ENCODE measurements at places on chromosomes 5 and 9.

GRCh38 chr5:116449458-116449857 lies 125.2 kb downstream of the SEMA6A start:
- no peak for DNase-seq

GRCh38 chr9:35656831-35657545 lies 831 bp downstream of the RMRP start:
- DNase-seq: no peak

DNA sequence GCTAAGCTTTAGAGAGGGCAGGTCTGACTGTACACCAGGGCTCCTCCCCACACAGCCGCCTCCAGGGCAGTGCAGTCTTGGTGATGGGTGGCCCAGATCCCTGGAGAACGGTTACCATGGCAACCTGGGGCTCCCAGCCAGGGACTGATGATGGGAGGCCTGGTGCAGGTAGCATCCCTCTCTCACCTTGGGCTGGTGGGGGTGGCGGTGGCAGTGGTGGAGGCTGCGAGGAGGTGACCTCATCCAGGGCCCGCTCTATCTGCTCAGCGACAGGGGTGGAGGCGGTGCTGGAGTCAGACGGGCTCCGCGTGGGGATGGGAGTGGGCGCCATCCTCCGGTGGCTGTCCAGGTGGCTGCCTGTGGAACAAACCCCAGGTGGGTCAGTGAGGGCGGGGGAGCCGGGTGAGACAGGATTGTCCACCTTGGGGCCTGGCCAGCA lies 12.3 kb downstream of the PRR7 start:
- DNase-seq: no peak

GRCh38 chr5:93845376-93845775 lies 104.0 kb upstream of the POU5F2 start:
- no peak for DNase-seq

GRCh38 chr5:51271261-51271660 lies 112.0 kb upstream of the ISL1 start:
- no peak for DNase-seq

DNA sequence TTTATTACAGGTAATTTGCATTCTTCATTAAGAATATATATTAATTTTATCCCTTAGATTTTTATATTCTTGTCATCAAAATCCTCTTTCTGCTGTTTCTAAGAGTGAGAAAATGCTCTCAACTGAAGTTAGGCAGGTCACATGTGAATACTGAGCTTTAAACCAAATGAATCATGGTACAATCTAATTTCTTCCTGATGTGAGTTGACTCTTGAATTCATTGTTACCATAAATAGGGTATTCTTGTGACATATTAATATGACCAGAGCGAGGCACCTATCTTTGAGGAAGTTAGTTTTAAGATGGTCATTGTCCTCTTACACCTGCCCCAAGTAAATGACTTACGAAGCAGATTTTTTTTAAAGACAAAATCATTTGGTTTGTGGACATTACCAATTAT lies 17.4 kb downstream of the C9orf85 start:
- no peak for DNase-seq

- DNase-seq: no peak
These were observed 72.0 kb downstream of the SEMA6A start for GRCh38 chr5:116502616-116503015.

GRCh38 chr9:133715866-133716563 lies 22.1 kb downstream of the SARDH start:
- no peak for DNase-seq

DNA sequence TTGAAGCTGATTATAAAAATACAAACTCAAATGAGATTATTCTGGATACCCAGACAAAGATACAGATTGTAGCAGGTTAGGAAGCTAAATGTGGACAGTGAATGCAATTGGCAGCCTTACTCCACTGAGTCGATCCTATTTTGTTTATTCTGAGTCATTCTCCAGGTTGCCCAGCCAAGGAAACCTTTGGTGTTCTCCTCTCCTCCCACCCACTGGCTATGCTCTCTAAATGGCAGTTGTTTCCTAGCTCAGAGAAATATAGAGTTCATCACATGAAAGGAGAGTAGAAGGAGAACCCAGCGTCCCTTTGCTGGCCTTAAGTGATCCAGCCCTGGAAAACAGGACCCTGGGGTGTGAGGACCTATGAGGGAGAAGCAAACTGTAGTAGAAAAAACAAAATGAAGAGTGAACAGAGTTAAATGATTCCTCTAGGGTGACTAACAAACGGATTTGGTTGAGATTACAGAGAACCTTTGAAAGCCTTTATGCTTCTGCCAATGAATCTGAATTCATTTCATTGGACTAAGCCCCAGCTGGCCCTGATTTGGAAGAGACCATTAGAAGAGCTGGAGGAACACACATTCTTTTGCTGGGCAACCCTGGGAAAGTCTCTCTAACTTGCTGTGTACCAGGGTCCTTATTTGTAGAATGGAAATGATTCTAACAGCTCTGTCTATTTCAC lies 95.1 kb downstream of the BRINP1 start:
- DNase-seq: no peak

- DNase-seq: no peak
These were observed 553.8 kb upstream of the CDH9 start for GRCh38 chr5:27592231-27592630.

DNA sequence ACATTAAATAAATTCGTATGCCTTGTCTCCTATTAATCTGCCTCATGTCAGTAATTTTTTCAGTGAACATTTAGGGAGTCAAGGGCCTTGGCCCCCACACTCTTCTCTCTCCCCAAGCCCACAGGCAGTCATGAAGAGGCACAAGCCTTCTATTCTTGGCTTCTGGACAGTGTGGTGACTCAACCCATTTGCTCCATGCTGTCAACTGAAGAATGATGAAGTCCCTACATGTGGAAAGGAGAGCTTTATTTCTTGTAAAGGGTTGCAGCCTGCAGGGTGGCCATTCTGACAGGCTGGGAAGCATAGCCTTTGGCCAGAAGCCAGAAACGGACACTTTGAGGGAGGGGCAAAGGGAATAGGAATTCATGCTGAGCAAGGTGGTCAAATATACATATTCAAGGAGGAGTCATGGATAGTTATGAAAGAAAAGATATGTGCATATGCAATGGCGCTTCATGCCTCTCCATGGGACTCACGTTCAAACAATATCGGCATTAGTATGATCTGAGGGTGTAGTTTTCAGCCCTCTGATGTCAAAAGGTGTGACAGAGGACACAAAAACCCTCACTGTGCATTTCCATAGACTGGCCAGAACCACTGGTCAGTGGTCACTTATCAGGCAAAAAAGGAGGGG lies 31.3 kb downstream of the ANKRA2 start:
- no peak for DNase-seq

GRCh38 chr9:131271506-131271931 lies 4.8 kb downstream of the FAM78A start:
- DNase-seq: no peak

GRCh38 chr5:14495301-14495700 lies 86.3 kb upstream of the OTULINL start:
- DNase-seq: no peak

- DNase-seq: no peak
These were observed 21.3 kb upstream of the GLRX start for GRCh38 chr5:95843733-95844223.

- no peak for DNase-seq
These were observed 88.9 kb downstream of the SNCAIP start for GRCh38 chr5:122400938-122401337.

DNA sequence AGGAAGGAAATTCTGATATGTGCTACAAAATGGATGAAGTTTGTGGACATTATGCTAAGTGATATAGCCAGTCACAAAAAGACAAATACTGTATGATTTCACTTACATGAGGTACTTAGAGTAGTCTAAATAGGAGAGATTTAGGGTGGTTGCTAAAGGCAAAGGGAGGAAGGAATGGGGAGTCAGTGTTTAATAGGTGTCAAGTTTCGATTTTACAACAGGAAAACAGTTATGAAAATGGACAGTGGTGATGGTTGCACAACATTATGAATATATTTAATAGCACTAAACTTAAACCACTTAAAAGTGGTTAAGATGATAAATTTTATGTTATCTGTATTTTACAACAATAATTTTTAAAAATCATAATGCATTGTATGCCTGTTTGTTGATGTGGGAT lies 40.4 kb upstream of the ECM2 start:
- no peak for DNase-seq

DNA sequence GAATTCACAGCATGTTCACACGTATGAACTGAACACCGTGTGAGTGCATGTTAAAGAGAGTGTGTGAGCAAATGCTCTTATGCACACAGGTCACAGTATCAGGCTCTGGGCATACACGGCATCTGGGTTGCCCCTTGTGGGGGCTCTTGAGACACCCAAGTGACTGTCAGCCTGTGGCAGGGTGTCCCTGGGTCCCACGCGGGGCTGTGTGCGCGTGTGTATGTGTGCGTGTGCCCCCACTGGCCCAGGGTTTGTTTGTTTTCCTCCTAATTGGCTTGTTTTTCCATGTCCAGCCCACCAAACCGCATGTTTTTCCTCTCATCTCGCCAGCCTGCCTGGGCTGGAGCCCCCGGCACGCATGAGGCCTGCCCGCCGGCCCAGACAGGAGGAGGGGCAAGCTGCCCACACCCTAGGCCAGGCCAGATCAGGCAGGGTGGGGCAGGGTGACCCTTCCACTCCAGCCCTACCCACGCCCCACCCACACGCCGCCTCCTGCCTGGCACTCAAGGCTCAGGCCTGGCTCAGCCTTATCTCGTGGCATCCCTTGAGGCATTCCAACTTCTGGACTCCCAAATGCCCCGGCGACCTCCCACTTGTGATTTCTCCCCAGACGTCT lies 28.8 kb downstream of the CNTFR start:
- no peak for DNase-seq

GRCh38 chr5:176624938-176625337 lies 5.4 kb downstream of the SNCB start:
- no peak for DNase-seq

GRCh38 chr9:92517046-92517445 lies 18.7 kb downstream of the ECM2 start:
- no peak for DNase-seq

DNA sequence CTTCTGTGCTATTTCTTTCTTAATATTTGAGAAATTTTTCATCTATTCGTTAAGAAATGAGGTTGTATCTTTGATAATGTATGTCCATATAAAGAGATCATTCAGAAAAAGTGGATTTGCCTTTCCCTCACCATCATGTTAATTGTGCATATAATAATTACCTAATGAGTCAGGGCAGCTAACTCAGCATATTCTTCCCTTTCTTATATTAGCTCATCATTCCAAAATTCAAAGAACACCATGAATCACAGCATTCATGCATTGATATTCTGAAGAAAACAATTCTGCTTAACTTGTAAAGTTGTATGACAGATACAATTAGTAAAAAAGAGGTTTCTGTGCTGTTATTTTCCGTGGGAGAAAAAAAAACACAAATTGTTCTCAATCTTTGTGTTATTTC lies 630.6 kb downstream of the TLE1 start:
- no peak for DNase-seq

DNA sequence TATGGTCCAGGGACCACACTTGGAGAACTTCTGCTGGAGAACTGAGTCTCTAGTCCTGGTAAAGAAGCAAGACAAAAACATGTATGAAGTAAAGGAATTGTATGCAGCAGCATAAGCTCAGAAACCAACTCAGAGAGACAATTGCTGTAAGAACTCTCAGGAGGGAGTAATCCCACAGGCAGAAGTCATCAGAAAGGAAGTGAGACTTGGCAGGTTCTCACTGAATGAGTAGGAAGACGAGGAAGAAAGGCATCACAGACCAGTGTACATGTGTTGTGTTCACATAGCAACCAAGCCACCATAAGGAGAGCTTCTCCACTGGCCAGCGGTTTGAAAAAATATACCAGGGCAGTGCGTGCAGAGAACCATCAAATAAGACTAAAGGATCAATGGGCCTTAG lies 57.9 kb upstream of the FST start:
- DNase-seq: no peak

DNA sequence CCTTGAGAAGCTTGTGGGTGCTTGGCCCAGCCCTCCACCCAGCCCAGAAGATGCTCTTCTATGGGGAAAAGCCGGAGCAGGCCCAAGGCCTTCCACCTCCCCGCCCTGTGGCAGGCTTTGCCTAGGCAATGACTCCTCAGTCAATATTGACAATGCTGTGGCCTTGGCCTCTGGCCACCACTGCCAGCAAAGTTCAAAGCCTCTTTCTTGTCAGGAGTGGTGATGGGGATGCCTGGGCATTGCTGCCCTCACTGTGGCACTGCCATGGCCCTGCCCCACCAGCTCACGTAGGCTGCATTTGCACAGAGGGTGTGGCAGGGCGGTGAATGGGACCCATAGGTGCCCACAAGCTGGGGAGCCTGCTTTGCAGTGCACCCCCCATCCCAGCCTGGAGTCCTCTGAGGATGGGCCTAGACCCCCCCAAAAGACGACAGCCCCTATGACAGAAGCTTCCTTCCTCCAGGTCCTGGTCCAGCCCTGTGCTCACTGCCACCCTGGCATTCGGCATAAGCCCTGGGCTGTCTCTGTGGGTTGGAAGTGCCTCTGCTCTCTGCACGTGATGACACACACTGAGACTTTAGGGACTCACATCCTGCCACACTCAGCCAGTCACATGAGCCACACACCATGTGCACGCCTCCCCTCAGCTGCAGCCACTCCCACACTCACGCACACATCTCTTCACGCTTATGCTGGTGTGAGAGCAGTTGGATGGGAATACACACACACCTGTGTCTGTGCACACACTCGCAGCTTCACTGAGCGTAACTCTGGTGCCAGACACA lies 31.1 kb downstream of the MORN5 start:
- peak; percentile 4 for DNase-seq

DNA sequence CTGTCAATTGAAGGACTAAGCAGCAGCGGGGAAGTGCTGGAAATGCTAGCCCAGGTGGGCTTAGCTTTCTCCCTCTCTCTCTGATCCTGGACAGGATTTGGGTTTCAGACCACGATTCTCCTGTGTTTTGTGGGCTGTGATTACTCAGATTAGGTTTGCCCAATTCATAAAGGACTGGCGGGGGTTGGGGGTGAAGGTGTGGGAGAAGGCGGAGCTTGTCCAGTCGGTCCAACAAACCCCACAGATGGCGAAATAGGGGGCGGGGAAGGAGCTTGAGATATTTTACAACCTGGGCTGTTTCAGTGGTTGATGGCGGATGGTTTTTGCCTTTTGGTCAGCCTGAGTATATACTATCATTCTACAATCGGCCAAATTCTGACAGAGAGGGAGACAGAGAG lies 35.2 kb downstream of the PCDHAC2 start:
- no peak for DNase-seq

- DNase-seq: peak; percentile 58
These were observed 1.2 kb upstream of the CEMIP2 start for GRCh38 chr9:71769175-71770161.

- no peak for DNase-seq
These were observed 22.5 kb downstream of the TRPM6 start for GRCh38 chr9:74865177-74865576.

- DNase-seq: no peak
These were observed 8.1 kb upstream of the NUP214 start for GRCh38 chr9:131117121-131117761.

- DNase-seq: no peak
These were observed 34.8 kb upstream of the TTC23L start for GRCh38 chr5:34803974-34804732.

DNA sequence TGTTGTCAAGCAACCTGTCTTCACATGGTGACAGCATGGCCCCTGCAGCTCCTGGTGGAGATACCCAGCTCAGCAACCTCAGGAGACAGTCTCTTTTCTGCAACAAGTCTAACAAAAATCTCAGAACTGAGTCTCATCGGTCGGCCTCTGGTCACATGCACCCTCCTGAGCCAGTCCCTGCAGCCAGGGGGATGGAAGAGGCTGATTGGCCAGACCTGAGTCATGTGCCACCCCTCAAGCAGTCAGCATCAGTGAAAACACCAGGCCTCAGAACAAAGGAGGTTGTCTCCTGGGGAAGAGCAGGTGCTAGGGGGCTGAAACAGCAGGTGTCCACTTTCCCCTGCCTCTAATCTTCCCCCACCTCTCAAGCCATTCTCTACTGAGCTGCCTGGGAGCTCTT lies 54.4 kb downstream of the SMIM23 start:
- DNase-seq: no peak

- no peak for DNase-seq
These were observed 713.6 kb downstream of the TLE4 start for GRCh38 chr9:80285326-80285725.

Measured in activated T-cell treated with anti-CD3 and anti-CD28 coated beads for 48 hours (primary cell).